Activated T-cell treated with anti-CD3 and anti-CD28 coated beads, Interleukin-2, amount 50 U/mL, for 24 hours (primary cell): ENCODE measurements at places on chromosomes 5 and 9.
A peak's percentile ranks its signal among the peaks of the same experiment; 100 is the strongest.

GRCh38 chr5:72170101-72170500 lies 62.8 kb downstream of the MAP1B start:
- H3K4me3 ChIP-seq = no peak overlapping the region
- no peak for DNase-seq
- H3K27me3 ChIP-seq = peaks cover 74% of the 10 kb centered on the region

GRCh38 chr9:88998911-88999310 lies 7.6 kb downstream of the S1PR3 start:
- H3K4me1 ChIP-seq = peaks cover 6% of the 10 kb centered on the region
- H3K36me3 ChIP-seq = no peaks in the 10 kb centered on the region
- peaks cover 58% of the 10 kb centered on the region for H3K27me3 ChIP-seq
- no peak for DNase-seq
- no peak overlapping the region for H3K4me3 ChIP-seq

DNA sequence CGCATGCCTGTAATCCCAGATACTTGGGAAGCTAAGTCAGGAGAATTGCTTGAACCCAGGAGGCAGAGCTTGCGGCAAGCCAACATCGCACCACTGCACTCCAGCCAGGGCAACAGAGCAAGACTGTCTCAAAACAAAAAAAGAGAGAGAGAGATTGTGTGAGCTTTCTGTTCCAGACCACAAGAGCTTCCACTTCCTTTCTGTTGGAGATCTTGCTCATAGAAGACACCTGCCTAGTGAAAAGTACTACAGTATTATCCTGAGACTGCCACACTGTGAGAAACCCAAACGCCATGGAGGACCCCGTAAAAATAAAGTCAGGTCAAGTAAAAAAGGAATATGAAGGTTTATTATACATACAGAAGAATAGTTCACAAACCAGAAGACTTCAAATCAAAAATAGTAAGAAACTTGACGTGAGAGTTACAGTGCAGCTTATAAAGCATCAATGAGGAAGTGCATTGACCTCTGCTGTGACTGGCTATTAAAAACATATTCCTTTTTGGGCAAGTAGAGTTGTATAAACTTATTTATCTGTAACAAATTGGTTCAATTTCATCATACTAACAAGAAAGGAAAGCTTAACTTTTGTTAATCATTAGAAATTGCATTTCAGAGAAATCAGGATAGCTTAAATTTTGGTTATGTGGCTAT lies 4.3 kb upstream of the EMB start:
- peak overlapping the region; percentile 61 for H3K4me3 ChIP-seq
- H3K27ac ChIP-seq = peak overlapping the region; percentile 74

GRCh38 chr5:66467564-66467963 lies 128.6 kb upstream of the MAST4 start:
- no peak overlapping the region for H3K4me3 ChIP-seq
- H3K4me1 ChIP-seq = no peaks in the 10 kb centered on the region
- no peak overlapping the region for H3K27ac ChIP-seq
- H3K27me3 ChIP-seq = peaks cover 6% of the 10 kb centered on the region
- DNase-seq = no peak

GRCh38 chr9:137049544-137050449 lies 3.8 kb upstream of the NPDC1 start:
- peak; percentile 68 for DNase-seq
- no peaks in the 10 kb centered on the region for H3K36me3 ChIP-seq
- peaks cover 13% of the 10 kb centered on the region for H3K4me1 ChIP-seq
- peaks cover 57% of the 10 kb centered on the region for H3K27me3 ChIP-seq
- H3K4me3 ChIP-seq = no peak overlapping the region

DNA sequence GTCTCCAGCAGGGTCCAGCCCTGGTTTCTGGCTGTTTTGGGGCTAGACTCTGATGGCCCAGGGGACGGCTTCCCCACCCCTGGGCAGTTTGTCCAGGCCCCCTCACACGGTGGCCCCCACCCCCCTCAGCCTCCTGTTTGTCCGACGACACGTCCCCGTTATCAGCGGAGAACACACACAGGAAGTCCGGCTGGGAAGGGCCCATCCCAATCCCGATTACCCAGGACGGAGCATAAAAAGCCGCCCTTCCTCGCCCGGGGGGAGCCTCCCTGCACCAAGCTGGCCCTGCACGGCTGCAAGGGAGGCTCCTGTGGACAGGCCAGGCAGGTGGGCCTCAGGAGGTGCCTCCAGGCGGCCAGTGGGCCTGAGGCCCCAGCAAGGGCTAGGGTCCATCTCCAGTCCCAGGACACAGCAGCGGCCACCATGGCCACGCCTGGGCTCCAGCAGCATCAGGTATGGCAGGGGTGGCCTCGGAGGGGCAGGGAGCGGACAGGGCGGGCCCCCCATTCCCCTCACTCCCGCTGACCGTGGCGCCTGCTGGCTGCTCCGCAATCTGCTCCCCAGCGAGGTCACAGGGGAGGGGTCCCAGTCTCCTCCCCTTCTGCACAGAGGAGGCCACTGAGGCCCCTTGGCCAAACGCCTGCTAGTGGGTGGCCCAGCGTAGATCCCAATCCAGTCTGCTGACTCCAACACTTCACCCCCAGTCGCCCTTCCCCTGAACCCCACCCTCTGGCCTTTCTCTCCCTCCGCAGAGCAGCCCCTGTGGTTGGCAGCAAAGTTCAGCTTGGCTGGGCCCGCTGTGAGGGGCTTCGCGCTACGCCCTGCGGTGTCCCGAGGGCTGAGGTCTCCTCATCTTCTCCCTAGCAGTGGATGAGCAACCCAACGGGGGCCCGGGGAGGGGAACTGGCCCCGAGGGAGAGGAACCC lies at the start of gene EGFL7:
Gene EGFL7 (plus strand): TSS at position 261 of the 926 bp plus-strand sequence. CDS start 5,367 bp downstream, outside the sequence.
- no peak within 1 kb of the TSS for H3K27ac ChIP-seq
- peaks cover 48% of the 10 kb centered on the region for H3K27me3 ChIP-seq
- no peak for DNase-seq
- peaks cover 10% of the 10 kb centered on the region for H3K4me1 ChIP-seq
- H3K4me3 ChIP-seq = no peak within 1 kb of the TSS

- H3K27ac ChIP-seq = no peak overlapping the region
- H3K27me3 ChIP-seq = peaks cover 5% of the 10 kb centered on the region
- H3K36me3 ChIP-seq = no peaks in the 10 kb centered on the region
- no peaks in the 10 kb centered on the region for H3K4me1 ChIP-seq
These were observed 55.3 kb upstream of the GALNT10 start for GRCh38 chr5:154135125-154135817.
